Stimulated activated CD4-positive, alpha-beta T cell treated with anti-CD3 and anti-CD28 coated beads, Interleukin-2, amount 100 ng/mL, for 4 hours (primary cell): ENCODE measurements at places on chromosomes 11 and 22.
A peak's percentile ranks its signal among the peaks of the same experiment; 100 is the strongest.

GRCh38 chr11:117907276-117908108, 21.7 kb downstream of the TMPRSS13 start:
- DNase-seq: peak; percentile 71

- no peak for DNase-seq
These were observed 11.0 kb downstream of the OSBPL5 start for GRCh38 chr11:3154001-3154599.

DNA sequence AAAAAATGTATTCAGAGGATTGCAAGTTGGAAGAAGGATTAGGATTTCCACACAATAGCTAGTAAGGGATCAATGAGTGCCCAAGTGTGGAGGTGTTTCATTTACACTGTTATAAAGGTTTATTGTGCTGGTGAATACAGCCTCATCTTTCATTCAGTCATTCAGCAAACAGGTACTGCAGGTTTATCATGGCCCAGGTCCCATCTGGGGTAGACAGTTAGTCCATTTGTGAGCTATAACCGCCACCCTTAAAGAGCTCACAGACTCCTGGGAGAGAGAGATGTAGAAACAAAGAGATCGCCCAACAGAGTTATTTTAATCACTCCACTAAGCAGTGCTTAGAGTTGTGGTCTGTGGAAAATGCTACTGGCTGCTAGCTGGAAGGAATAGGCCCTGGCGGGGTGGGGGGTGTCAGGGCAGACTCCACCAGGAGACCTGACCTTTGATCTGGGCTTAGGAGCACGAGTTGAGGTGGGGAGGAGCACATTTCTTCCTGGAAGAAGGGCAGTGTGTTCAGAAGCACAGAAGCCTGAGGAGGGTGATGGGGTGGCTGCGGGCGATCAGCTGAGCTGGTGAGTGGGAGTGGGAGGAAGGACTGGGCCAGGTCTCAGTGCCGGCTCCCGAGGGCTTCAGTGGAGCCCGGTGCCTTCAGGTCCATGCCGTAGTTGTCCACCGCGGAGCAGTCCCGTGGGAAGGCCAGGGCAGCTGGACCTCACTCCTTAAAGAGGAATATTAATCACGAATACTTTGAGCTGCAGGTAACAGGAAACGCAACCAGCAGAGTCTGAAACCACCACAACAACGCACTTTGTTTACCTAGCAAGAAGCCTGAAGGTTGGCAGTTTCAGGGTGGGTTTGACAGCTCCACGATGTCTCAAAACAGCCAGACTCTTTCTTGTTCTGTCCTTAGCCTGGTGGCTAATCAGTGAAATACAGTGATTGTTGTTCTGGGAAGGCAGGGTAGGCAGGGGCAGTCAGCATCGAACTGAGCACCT, 11.2 kb downstream of the TOM1 start:
- DNase-seq: no peak

DNA sequence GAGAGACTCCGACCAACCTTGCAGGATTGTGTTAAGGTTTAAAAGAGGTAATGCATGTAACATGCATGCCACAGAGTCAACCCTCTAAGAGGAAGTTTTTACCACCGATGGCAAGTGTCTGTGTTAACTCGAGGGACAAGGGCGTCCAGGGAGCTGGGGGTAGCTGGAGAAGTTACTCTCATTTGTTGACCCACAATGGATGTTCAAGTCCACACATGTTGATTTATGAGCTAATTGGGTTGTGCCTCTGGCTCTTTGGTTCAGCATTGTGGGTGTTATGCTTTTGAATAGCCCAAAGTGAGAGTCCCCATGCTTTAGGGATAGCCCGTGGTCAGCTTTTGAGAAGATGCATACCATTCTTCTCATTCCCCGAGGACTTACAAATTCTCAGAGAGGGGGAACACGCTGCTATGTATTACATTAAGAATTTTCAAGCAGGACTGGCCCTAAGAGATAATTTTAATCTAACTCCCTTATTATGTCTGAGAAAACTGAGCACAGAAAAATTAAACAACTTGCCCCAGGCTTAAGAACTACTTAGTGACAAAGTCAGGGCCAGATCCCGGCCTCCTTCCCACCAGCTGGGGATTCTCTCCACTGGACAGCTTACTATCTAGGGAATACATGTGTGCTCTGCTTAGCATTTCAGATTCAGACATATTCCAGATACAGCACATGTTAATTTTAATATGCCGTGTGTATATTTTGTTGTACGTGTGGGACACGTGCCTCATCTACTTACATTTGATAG, 5.2 kb upstream of the PLET1 start:
- DNase-seq: no peak

DNA sequence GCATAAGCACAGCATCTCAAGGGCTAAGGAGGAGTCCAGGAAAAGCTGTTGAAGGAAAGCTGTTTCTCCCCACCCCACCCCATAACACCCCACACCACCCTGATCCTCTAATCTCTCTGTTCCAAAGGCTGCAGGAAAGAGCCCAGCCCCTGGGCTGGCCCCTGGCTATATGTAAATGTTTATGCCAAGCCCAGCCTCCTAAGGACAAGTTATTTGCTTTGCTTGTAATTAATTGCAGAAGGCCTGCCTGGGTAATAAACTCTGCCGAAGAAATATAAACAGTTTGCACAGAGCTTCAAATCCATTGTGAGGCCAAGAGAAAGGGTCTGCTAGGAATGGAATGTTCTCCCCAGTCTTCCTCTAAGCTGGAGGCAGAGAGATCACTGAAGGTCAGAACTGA, 21.2 kb downstream of the ARRB1 start:
- DNase-seq: no peak

DNA sequence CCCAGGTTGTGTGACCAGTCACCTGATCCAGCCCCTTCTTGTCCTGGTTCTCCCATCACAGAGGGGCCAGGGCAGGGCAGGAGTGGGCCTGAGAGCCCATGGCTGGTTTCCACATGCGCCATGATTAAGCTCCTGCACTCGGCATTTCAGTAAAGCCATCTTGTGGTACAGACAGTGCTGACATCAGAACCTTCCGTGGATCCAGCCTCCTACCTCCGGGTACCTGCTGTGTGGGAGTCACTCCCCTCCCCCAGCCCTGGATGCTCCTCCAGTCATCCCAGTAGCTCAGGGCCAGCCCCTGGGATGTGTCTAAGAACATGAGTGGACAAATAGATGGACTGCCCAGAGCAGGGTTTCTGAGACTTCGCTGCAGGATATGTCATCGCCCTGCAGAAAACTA, 22.1 kb upstream of the MGAT3 start:
- DNase-seq: no peak

- DNase-seq: peak; percentile 93
These were observed at the start of gene PEX26 for GRCh38 chr22:18077639-18078328. PEX26 (plus strand) TSS chr22:18077990; CDS start chr22:18078377, 387 bp downstream.

GRCh38 chr22:24410110-24410856, 17.1 kb upstream of the ADORA2A start:
- DNase-seq: no peak

GRCh38 chr22:19970479-19971275, 29.1 kb upstream of the TXNRD2 start:
- peak; percentile 63 for DNase-seq

- no peak for DNase-seq
These were observed 118.1 kb downstream of the ETS1 start for GRCh38 chr11:128469220-128469619.

DNA sequence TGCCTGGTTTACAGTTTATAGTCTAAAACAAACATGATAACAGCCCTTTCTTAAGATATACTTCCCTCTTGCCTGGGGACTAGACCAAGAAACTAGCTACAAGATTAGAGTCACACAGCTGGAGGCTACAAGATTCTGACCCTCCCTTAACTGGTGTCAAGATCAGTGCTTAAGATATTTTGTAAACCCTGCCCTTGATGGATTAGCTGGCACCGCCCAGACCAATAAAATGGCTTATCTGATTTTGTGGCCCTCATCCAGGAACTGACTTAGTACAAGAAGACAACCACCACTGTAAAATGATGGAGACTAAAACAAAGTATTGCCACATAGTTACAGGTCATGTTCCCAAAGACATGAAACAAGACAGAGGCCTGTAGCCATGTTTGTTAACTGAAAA, 53.4 kb downstream of the FAM181B start:
- DNase-seq: no peak

DNA sequence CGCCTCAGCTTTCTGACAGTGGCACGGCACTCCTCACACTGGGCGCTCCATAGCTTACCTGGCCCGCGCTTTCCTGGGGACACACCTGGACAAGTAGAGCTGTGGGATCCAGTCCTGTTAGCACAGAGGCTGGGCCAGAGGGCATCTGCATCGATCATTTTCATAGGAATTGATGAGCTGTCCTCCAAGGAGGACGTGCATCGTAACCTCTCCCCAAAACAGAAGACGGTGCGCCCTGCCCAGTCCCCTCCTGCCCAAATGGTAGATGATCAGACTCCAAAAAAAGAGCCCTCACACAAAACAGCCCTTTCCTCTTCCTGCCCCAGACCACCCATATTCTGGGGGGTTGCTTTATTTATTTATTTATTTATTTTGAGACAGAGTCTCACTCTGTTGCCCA, 161.2 kb downstream of the CTTN start:
- DNase-seq: no peak

DNA sequence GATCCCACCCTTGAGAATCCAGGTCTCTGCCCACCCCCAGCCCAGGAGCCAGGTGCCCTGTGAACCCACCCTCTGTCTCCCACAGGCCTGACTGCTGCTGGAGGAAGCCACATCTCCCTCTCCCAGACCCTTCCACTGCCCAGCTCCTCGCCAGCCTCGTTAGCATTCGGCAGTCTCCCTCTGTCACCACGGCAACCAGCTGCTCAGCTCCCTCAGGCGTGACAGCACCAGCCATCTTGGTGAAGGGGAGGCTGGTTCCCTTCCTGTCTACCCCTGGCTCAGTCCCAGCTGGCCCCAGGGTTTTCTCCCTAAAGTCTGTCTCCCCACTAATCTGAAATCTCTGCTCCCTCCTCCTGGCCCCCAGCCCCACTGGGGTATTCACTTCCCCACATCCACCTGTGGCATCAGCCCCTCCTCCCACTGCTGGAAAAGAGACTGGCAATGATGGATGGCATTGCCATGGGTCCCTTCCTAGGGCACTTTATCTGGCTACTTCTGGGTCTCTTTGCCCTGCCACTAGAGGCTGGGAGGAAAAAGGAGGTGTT, 28.1 kb downstream of the NRXN2 start:
- DNase-seq: no peak

GRCh38 chr22:37213218-37213855, 1.1 kb upstream of the SSTR3 start:
- no peak for DNase-seq

DNA sequence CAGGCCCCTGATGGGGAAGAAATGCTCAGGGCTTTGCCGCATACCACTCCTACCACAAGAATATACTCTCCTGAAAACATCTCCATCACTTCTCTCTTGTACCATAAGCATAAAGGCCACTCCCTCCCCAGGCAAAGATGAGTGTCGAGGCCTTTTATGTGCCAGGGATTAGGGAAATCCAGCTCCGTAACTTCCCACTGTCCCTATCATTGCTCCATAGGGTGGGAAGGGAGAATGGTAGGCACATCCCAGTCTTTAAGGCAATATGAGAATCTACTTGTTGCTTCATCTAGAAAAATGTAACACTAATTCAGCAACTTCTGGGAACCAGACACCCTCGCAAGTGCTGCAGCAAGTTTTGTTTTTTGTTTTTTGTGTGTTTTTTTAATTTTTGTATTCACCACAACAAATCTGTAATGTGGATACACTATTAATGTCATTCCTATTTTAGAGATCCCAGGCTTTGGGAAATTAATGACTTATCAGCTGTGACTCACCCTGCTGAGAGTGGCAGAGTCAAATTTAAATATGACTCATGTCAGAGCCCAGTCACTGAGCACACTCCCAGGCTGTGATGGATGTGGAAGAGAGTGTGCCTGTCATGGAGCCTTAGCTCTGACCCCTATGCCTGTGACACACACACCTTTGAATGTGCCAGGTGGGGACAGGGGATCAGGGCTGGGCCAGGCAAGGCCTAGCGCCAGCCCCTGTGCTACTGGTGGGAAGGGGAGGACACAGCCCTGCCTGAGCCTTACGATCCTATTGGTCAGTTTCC, 23.4 kb downstream of the PANX1 start:
- DNase-seq: no peak

DNA sequence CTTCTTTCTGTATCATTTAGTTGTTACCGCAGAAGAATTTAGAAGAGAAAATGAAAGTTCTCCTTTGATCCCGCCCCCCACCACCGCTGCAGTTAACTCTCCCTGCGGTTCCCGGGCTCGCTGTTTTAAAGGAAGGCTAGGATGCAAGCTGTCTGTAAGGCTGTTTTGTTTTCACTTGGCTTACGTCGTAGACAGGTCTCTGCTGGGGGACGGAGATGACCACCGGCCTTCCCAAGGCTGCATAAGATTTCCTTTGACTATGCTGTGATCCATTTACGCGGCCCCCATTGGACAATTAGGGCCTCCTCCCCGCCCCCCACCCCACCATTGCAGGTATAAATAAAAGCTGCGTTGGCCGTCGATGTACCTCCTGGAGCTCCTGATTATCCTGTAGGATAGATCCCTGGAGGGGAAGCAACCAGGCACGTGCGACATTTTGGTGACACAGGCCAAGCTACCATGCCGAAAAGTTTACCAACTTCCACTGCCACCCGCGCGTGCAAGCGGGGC, 1.4 kb upstream of the CPT1A start:
- DNase-seq: peak; percentile 35

DNA sequence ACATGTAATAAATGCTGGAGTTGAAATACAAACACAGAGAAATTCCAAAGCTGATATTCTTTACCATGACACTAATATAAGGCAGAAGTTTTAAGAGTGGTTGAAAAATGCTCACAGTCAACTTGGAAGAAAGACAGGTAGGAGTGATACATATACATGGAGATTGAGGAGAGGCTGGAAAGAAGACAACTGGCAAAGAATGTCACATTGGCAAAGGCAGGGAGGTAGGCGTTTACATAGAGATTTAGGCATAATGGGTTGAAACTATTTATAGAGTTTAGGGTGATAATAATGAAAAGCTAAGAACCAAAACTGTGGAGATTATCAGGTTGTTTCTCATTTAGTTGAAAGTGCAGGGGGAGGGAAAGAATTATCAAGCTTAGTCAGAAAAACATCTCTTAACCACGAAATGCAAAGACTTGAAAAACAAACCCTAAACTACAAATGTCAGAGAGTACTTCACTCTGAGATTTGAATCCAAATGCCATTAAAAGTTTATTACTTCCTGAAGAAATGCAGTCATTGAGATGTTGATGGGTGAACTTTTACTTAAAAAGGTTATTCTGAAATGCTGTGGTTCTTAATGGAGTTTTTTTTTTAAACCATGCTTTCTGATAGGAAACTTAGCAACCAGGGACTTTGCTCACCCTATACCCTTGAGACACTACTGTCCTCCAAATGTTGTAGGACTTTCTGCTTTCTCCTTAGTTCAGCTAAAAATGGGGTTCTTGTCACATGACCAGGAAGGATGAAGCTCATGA, 138.4 kb upstream of the CCDC90B start:
- DNase-seq: no peak
